ENCODE measurements at places on chromosomes 3 and 15. TPM values are rescaled to one million over a fixed set of nuclear protein-coding genes. Genes with fewer than 3 reads are reported as not detected.

Gene ESYT3
- total RNA-seq, result 0.16 TPM

Gene SLC51A
- not detected for total RNA-seq

Gene CCK
- total RNA-seq, result not detected

Gene MLH1
- total RNA-seq, result 82.6 TPM

Gene TTLL13
- not detected for total RNA-seq

DNA sequence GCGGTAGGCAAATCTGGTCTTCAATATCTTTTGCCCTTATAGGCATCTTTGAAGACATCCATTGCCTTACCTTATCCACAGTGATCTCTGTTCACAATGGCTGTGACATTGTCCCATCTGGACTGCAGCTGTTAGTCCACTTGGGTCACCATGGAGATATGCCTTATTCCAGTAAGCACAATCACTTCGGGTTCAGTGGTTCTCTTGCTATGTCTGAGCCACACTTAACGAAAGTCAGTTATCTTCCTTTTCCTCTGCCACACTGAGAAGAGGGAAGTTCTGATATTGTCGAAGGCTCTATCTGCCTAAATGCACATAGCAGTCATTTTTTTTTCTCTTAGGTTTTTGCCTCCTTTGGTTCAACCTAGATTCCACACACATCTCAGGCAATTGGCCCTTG, 119.0 kb upstream of the SATB1 start:
- DNase-seq, result no peak

- no peak for DNase-seq
These were observed 22.5 kb upstream of the MUC20 start for GRCh38 chr3:195698325-195698646.

DNA sequence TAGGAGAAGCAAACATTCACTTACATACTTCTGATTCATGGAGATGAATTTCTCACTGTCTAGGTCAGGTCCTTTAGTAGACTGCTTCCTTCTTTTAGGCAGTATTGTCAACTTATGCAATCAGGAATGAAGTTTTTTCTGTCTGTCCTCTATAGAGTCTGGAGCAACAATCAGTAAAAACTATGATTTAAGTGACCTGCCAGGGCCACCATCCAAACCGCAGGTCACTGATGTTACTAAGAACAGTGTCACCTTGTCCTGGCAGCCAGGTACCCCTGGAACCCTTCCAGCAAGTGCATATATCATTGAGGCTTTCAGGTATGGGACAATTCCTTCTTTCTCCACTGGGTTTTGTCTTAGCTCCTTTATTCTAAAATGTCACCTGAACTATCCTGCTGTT, 523.1 kb downstream of the ROBO2 start:
- no peak for DNase-seq

DNA sequence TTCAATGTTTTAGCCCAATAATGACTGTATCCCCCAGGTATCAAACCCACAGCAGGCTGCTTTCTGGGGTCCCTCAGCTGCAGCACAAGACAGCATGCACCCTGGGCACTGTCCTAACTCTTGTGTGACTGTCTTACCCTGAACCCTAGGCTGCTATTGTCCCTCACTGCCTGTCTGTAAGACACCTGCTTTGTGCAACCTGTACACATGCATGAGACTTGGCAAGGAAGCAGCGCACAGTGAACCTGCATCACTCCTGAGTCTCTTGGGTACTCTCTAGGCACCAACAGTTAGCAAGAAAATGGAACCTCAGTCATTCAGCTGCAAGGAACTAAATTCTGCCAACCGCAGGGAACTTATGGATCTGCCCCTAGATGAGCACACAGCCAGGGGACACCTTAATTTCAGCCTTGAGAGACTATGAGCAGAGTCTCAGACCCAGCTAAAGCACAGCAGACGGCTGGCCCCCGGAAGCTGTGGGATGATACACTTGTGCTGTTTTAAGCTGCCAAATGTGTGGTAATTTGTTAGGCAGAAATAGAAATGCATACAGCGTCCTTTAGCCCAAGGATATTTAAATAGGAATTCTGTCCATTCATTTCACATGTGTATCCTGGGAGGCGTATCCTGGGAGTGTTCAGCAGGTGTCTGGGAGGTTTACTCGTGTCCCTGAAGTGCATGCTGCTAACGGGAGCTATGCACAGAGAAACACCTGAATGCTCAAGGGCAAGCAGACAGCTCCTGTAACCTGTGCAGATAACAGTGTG, 223.8 kb downstream of the KLF13 start:
- no peak for DNase-seq

- no peak for DNase-seq
These were observed 189.3 kb downstream of the PLCH1 start for GRCh38 chr3:155555479-155556060.

- peak; percentile 72 for DNase-seq
These were observed 860 bp downstream of the ATG3 start for GRCh38 chr3:112560721-112561483.

- no peak for DNase-seq
These were observed 4.7 kb upstream of the CORO2B start for GRCh38 chr15:68574046-68574445.

DNA sequence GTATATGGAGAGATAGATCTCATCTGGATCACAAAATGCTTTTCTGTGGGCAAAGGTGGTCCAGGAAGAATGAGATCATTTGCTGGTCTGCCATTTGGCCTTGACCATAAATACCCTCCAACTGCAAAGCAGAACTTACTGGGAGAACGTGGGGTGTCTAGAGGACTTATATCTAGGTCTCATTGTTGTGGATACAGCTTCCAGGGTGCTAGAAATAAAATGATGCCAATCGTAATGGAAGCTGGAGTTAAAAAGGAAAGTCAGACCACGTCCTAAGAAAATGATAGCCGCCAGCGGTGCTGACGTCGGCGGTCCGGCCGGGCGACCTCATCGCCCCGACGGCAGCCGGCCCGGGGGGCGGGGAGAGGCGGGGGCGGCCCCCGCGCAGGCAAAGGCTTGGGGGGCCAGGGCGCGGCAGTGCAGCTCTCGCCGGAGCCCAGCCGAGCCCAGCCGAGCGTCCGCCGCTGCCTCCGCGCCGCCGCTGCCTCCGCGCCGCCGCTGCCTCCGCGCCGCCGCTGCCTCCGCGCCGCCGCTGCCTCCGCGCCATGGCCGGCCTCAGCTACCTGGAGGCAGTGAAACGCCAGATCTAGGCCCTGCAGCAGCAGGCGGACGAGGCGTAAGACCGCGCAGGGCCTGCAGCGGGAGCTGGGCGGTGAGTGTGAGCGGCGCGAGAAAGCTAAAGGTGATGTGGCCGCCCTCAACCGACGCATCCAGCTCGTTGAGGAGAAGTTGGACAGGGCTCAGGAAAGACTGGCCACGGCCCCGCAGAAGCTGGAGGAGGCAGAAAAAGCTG, 89.5 kb downstream of the EOMES start:
- peak; percentile 35 for DNase-seq

GRCh38 chr15:94456226-94456625, 224.9 kb downstream of the MCTP2 start:
- no peak for DNase-seq

DNA sequence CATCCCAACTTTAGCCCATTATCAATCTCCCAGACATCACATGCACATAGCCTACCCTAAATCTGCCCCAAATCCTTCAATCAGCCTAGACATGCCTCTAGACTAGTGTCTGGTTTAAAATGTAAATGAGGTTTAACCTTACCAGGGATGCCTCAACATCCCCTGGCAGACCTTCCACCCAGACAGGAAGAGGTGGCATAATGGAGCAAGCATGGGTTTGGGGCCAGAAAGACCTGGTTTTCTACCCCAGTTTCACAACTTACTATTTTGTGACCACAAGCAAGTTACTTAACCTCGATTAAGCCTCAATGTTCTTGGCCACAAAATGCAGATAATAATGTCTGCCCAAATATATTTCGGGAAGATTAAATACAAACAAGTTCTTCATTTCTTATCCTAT, 28.3 kb upstream of the THBS1 start:
- DNase-seq, result no peak

DNA sequence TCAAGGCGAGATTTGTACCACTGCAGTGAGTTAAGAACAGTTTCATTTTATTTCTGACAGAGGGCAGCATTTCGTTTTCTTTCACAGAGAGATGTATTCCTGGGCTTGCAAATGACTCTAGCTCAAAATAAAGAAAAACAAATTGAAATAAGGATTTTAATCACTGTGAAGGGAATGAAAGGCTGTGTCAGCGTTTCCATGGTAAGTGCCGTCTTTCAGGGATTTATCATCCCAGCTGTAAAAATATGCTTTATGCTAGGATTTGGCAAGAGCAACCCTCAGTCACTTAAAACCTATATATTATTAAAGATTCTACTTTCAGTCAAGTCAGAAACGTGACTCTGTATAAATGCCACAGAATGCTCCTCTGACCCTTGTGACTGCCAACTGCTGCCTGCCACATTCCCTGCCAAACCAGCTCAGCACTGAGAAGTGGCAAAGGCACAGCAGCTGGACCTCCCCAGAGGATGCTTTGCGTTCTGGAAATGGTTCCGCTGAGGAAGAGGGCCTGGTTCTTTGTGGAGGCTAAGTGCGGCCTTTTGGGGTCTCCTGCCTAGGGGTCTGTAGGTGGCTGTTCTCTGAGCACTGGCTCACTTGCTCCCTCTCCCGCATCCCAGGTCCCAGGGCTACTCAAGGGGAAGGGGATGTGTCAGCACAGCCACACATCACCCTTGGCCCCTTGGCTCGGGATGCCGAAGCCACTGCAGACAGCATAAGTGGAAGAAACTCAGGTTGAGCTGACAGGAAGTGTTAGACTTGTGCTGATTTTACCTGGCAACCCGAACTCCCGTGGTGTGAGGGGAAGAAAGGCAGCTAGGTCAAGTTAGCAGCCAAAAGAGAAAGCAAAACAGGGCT, 56.6 kb upstream of the POMGNT2 start:
- peak; percentile 36 for DNase-seq
